Kasumi-1 (cell line): ENCODE measurements at places on chromosomes 1 and 21.
A peak's percentile ranks its signal among the peaks of the same experiment; 100 is the strongest.

DNA sequence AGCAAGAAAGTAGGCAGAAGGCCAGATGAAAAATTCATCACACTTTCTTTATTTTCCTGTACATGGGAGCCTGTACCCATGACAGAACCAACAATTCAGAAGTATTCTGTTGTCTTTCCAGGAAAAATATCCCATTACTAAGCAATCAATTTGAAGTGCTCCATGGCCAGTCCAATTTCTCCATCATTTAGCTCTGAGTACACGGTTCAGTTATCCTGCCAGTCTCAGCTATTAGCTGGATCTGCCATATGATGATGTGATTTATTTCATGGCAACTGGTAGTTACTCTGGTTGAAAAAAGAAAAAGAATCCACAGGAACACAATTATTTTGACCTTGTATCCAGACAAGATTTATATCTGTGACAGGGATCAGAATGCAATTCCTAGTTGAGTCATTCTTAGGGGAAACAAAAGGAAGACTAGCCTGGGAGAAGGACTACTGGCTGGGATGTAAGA lies 70.6 kb upstream of the GORAB start:
- DNase-seq: no peak

DNA sequence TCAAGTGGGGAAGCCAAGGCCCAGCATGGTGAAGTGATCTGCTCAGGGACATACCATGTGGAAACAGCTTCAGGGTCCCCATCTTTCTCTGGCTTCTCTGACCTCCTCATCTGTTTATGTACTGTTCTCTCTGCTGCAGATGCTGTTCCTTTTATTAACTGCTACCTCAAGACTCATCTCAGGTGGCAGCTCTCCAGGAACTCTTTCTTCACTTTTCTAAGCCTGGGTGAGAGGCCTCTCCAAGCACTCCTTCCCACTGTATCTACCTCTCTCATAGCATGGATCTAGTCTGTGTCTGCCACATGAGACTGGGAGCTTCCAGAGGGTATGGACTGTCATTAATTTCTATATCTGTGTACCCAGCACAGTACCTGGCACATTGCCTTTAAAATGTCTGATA lies 73.4 kb upstream of the PPM1J start:
- no peak for DNase-seq

DNA sequence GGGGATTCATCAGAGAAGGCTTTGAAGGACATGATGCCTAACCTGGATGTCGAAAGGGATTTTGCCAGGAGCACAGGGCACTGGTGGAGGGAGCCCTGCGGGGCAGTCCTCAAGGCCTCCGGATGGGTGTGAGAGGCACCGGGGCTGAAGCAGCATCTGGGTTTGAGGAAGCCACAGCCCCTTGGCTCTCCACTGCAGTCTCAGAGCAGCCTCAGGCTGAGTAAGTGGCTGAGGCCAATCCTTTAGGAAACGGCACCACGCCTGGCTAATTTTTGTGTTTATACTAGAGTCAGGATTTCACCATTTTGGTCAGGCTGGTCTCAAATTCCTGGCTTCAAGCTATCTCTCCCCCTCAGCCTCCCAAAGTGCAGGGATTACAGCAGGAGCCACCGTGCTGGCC lies 12.0 kb downstream of the ERVH48-1 start:
- DNase-seq: no peak

GRCh38 chr1:48591181-48591580 lies 119.2 kb upstream of the SPATA6 start:
- DNase-seq: no peak

DNA sequence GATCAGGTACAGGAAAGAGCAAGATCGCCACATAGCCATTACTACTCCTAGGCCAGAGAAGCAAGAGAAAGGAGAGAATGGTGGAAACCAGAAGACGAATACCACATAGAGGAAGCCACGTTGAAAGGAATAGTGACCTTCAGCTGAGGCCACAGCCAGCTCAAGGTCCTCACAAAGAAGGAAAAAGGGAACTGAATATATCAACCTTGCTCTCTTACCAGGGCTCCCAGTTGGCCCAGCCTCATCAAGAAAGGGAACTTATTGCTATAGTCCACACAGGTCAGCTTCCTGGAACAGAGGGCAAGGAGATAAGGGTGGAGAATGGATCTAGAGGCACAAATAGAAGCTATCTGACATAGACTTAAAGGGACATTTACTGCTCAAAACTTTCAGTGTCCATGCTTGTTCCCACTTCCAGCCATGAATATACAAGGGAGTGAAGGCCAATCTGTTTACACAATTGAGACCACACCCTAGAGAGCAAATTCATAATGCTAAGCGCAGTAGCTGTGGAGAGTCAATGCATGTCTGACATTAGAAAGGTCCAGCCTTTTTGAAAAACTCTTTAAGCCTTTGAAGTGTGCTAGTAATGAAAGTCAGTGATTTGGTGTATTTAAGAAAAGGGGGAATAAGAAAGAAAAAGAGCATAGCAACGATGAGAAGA lies 120.7 kb upstream of the ZC3H11B start:
- peak; percentile 34 for DNase-seq

- DNase-seq: no peak
Measured at GRCh38 chr1:113133038-113133437, 60.0 kb downstream of the LRIG2 start.
